Mucosa of descending colon (tissue), 3 donors: ENCODE measurements at places on chromosomes 1 and 21. TPM values are rescaled to one million over a fixed set of nuclear protein-coding genes. Genes with fewer than 3 reads are reported as not detected.

DNA sequence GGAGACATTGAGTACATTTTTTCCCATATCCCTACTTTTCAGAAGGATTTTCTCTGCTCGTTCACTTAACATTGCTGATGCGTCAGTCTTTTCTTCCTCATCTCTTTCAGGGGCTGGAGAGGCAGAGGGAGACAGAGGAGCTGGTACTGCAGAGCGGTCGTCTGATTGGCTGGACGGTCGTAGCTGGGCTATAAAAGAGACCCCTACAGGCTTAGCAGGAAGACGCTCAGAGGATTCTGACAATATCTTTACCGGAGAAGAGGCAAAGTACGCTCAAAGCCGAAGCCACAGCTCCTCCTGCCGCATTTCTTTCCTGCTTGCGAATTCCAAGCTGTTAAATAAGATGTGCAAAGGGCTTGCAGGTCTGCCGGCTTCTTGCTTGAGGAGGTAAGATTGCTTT lies at the start of gene RGS4:
RGS4 (plus strand) TSS at position 220 of the 400 bp plus-strand sequence; CDS start at position 344, 124 bp downstream.
- DNase-seq: no peak

GRCh38 chr1:226443033-226443432 lies 35.1 kb upstream of the PARP1 start:
- no peak for DNase-seq

DNA sequence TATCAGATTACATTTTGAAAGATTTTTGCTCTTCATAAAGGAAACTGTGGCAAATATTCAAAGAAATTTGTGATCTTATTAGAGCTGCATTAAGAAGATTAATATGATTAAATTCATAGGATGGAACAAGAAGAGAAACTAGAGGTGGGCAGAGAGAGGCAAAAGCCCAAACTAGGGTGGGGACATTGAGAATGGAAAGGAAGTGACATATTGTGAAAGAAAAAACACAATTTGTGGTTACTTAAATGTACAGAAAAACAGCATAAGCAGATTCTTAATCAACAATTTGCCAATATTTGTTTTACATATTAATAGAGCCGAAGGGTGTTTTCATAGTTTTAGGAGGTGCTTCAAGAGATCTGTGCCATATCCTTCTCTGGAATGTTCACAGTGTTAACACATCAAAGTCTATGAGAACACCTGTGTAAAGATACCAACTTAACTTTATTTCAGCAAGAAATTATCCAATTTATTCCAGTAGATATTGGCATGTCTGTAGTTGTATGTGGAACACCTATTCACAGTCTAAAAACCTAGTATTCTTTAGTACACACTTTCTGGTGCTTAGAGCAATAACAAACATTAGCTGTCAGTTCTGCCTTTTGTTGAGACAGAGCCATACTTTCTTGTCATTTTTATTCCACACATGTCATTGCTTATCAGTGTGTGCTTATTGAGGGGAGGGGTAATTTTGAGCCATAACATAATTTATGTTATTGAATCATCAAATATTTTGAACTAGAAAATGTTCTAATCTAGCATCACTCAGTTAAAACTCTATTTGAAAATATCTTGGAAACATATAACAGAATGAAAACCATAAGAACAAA lies 401.5 kb downstream of the PTPRC start:
- no peak for DNase-seq

DNA sequence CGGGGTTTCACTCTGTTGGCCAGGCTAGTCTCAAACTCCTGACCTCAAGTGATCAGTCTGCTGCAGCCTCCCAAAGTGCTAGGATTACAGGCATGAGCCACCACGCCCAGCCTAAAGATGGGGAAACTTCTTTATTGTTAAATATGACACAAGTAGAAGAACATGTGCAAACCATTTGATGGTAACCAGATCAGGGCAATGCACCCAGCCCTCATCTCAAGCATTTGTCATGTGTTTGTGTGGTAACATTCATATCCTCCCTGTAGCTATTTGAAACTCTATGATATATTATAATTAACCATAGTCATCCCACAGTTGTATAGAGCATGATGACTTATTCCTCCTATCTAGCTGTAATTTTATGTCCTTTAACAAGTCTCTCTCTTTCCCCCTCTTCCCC lies 119.5 kb upstream of the TMPRSS2 start:
- no peak for DNase-seq

DNA sequence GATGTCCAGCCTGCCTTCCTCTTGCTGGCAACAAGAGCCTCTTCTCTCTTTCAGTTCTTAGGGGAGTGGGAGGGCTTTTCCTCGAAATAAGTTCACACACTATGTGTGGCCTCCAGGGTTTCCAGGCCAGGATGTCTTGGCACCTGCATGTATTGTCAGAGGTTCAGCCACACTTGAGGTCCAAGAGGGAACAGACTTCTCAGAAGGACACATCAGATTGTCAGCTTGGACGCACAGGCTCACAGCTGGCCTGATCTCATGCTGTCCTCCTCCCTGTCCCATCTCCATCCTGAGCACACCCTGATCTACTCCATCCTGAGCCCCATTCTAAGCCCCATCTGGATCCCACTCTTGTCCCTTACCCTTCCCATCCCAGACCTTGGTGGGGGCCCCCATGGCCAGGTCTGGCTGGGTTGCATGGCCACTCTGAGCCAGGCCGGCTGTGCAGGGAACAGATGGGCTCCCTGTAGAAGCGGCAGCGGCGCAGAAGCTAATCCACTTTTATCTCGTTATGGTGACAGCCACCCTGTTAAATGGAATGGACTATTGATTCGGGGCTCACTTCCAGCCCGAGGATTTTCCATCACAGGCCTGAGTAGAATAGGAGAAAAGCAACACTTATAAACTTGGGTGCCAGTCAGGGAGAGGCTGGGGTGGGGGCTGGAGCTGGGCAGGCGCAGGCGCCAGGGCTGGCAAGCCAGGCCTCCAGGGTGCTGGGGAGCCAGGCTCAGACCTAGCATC lies 85.1 kb upstream of the CSF3R start:
- no peak for DNase-seq

- no peak for DNase-seq
Measured at GRCh38 chr1:107273515-107273914, 132.7 kb downstream of the NTNG1 start.

HTR6 gene
- not detected for total RNA-seq
